ENCODE measurements at places on chromosomes 7 and 10.

DNA sequence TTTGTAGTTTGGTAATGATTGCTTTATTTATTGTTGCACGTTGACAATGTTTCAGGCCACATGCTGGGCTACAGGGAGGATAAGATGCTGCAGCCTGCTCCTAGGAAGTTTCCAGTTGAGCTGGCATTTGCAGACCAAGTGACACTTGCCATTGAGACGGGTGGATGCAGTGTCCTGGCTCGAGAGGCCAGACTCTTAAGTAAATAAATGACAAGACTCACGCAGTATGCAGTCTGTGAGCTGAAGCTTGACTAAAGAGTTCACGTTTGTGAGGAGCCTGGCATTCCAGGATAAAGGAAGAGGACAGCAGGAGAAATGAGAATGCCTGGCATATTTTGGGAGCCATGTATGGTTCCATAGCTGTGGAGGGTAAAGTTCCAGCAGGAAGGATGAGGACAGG is 105.8 kb downstream of the BAMBI start:
- DNase-seq: no peak

DNA sequence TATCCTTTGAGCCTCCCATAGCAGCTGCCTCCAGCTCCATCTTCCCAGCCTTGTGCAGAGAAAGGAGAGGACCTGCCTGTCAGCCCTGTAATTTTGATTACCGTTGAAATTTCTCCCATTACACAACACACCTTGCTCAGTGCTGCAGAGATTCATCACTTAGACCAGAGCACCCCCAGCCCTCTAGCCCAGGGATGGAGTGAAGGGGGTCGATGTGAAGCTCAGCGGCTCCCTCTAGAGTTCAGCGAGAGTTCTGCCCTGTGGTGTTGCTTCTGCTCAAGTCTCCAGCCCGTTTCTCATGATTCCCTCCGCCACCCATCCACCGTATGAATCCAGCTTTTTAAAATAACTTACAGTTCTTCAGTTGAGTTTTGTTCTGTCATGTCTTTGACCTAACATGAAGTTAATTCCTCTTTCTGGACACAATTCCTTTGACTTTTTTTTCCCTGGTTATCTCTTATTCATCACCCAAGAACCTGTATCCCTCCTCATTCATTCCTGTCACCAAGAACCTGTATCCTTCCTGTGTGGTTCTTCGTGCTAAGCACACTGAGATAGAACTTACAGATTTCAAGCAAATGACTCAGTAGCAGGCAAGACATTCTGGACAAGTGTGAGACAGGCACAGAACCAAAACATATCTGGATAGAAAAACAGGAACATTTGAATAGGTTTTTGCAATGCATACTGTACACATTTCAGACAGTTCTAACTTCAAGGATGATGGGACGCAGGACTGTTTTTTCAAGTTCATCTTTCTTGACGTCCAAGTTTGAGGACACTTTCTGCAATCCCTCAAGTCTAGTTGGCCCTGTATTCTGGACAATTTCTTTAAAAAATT is 35.0 kb upstream of the ZNF32 start:
- DNase-seq: no peak

DNA sequence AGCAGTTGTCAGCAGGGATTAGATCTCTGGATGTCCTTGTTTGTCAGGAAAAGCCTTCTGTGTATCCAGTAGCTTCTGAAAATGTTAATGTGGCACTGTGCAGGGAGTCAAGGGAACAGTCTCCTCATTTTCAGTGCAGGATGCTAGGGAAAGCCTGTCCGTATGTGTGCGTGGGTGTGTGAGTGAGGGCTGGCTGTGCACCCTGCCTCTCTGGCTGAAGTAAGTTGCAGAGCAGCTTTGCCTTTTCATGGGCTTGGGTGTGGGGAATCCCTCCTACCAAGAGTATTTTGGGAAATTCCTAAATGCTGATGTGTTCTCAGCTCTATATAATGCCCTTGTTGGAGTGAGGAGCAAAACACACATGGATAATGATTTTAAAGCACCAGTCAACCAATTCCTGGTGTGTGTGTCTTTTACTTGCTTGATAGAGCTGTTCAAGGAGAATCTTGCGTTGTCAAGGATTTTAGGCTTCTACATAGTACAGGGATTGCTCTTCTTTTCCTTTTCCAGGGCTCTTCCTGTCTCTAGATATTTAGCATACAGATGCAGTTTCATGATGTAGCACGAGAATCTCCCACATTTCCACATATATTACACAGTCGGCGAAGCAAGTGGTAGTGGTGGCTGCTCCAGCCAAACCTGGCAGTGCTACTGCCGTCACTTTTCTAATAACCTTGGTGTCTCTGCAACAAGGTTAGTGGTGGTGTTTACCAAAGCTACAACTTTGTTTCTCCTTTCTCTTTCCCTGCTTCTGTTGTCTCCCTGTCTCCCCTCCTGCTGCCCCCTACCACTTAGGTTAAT is 92.8 kb downstream of the MCU start:
- peak; percentile 83 for DNase-seq

DNA sequence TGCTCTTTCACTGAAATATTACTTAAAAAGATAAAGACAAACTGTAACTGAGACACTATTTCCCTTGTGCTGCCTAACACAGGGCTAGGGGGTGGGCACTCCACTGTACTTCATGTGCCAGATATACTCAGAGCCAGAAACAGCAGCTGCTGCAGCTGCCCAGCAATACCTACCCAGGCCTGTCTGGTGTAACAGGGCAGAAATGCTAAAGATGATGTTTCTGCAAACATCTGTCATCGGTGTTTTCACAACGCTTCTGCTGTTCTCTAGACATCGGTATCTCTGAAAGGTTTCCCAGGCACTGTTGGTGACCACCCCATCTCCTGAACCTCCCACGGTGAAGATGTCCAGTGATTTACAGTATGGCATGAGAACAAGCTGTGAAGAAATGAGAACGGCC is 42.7 kb downstream of the LAMB1 start:
- no peak for DNase-seq

DNA sequence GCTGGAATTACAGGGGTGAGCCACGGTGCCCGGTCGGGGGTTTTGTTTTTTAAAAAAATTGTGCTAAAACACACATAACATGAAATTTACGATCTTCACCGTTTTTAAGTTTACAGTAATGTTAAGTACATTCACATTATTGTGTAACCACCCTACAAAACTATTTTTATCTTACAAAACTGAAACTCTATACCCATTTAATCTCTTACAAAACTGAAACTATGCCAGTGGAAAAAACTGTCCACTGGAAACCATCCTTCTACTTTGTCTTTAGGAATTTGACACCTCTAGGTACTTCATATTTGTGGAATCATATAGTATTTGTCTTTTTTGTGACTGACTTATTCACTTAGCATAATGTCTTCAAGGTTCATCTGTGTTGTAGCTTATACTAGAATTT is 1.0 kb upstream of the PSMC2 start:
- DNase-seq: peak; percentile 24

GRCh38 chr7:80181411-80181810 is 46.8 kb downstream of the GNAI1 start:
- no peak for DNase-seq

DNA sequence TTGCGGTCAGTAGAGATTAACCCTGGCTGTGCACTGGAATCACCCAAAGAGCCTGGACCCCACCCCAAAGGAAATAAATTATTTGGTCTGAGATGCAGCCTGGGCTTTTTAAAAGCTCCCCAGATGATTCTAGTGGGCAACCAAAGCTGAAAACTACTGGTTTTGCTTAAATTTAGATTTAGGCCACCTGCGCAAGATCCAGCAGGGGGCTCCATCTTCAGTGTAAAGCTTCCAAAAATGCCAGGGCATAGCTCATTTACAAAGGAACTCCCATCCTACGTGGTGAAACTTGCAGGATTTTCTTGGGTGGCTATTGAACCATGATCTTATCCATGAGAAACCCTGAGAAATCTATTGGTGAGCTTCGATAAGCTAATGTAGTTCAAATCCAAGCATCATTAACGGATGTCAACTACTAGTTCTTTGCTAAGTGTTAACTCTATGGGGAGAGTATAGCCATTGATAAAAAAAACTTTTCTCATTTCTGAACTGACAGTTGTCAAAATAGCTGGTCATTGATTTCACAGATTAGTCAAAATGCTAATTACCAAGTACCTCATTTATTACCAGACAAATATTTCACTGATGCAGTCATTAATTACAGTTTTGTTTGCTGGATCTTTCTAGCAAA is 315.3 kb downstream of the LHFPL3 start:
- DNase-seq: peak; percentile 7

GRCh38 chr10:101217450-101218281 is 11.6 kb downstream of the LBX1 start:
- DNase-seq: peak; percentile 41

DNA sequence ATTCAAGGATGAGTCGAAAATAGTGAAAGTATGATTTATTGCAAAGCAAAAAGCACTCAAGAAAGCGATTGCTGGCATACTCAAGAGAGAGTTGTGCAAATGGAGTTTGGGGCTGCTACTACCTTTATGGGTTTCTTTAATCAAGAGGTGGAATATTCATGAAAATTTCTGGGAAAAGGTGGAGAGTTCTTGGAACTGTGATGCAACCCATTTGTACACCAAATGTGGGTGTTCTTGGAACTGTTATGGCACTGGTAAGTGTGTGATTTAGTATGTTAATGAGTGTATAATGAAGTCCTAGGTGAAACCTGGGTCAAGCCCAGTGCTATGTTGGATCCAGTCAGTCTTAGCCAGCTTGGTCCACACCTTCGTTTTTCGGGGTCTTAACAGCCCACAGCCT is 3.4 kb upstream of the VOPP1 start:
- no peak for DNase-seq

Measured in choroid plexus epithelial cell (primary cell).